ENCODE measurements at places on chromosomes 6 and 20.

- DNase-seq, result no peak
Observed at GRCh38 chr6:42117843-42118161, 24.6 kb downstream of the C6orf132 start.

DNA sequence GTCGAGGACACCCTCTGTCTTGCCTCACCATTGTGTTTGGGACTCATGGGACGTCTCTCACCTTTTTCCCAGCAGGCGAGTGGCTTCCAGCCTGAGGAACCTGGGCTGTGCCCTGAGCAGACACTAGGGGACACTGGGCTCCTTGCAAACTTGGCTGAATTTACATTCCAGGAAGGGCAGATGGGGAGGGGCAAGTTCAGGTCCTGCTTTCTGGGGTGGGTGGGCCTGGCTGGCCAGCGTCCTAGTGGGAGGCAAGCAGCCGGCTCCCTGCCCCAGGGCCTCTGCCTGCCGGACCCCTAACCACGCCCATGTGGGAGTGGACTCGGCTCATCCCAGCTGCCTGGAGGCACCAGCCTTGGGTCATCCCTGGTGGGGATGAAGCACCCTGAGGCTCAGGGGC lies 48.2 kb upstream of the MLN start:
- no peak for DNase-seq

DNA sequence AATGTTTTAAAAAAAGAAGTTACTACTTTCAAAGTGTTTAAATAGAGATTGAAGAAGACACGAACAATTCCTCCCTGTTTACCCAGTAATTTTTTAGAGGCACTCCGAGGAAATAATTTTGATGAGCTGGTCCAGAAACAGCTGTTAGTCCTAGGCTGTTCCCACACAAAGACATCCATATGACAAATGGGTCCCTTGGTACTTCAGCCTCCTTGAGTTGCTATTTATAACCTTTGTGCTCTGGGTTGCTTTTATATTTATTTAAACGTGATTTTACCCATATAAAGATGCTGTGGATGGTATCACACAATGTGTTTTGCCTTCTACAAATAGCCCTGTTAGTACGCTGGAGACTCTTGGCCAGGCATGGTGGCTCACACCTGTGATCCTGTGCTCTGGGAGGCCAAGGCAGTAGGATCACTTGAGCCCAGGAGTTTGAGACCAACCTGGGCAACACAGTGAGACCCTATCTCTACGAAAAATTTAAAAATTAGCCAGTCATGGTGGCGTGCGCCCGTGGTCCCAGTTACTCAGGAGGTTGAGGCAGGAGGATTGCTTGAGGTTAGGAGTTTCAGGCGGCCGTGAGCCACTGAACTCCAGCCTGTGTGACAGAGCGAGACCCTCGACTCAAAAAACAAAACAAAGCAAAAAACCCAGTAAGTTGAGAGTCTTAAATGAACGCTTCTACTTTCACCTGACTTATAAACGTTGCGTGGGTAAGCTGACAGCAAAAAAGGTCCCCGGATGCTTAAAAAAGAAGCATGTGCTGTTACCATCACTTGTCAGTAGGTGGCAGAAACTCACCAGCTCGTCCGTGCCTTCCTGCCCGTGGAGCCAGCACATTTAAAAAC lies 56.9 kb upstream of the ARMH2 start:
- peak; percentile 84 for DNase-seq

DNA sequence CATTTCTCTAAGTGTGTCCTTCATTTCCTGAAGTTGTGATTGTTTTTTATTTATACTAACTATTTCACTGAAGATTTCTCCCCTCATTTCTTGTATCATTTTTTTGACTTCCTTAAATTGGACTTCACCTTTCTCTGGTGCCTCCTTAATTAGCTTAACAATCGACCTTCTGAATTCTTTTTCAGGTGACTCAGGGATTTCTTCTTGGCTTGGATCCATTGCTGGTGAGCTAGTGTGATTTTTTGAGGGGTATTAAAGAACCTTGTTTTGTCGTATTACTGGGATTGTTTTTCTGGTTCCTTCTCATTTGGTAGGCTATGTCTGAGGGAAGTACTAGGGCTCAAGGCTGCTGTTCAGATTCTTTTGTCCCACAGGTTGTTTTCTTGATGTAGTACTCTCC lies 92.8 kb downstream of the ESR1 start:
- DNase-seq, result no peak
